Kidney glomerular epithelial cell (primary cell): ENCODE measurements at places on chromosomes 3 and 15.
A peak's percentile ranks its signal among the peaks of the same experiment; 100 is the strongest.

DNA sequence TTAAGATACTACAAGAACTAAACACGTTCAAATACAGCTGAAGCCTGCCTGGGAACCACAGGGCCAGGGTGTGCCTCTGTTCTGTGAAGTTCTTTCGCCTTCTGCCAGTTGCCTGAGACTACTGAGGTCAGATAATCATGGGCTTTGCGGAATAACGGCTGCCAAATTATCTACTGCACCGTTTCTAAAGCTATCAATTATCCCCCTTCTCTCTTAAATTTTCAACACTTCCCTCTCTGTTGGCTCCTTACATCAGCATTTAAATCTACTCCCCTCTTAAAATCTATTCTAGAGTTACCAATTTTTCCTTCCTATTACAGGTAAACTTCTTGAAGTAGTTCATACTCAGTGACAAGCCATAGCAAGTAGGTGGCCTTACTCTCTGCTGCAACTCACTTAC, 6.2 kb upstream of the NEO1 start:
- DNase-seq: no peak

GRCh38 chr3:114953215-114953799, 193.8 kb downstream of the ZBTB20 start:
- DNase-seq: no peak

GRCh38 chr3:45688882-45689786, at the start of gene SACM1L:
SACM1L (plus strand) TSS chr3:45689396; CDS start chr3:45689466, 70 bp downstream.
- peak; percentile 99 for DNase-seq

DNA sequence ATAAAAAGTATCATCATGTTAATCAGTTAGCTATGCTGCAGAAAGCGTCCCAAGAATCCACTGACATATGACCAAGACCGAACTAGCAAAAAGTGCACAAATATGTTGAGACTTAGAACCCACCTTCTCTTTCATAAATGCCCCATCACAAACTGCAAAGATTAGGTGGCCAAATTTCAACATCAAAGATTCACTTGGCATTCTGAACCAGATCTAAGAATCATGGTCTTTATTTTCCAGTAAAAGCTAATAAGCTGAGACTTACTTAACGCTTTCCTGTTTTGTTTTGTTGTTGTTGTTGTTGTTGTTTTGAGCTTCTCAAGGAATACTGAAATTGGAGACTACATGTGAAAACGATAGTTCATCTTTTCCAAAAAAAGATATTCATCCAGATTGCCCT, 62.4 kb downstream of the ZBTB20 start:
- no peak for DNase-seq

DNA sequence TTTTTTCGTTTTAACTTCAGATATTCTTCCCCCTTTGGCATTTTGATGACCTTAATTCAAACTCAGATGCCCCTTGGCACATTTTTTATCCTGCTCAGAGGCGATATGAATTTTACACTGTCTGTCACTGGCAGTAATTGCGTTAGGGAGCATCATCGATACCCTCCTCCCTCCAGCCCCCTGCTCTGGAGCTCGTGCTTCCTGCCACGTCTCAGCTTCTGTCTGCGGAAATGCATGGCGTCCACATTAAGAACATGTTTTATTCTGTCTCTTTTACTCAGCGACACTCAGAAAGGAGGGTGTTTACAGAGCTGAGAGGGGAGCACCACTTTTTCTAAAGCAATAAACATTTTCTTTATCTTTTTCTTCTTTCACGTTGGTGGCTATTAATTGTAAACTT, 254.2 kb downstream of the EBLN2 start:
- DNase-seq: no peak

DNA sequence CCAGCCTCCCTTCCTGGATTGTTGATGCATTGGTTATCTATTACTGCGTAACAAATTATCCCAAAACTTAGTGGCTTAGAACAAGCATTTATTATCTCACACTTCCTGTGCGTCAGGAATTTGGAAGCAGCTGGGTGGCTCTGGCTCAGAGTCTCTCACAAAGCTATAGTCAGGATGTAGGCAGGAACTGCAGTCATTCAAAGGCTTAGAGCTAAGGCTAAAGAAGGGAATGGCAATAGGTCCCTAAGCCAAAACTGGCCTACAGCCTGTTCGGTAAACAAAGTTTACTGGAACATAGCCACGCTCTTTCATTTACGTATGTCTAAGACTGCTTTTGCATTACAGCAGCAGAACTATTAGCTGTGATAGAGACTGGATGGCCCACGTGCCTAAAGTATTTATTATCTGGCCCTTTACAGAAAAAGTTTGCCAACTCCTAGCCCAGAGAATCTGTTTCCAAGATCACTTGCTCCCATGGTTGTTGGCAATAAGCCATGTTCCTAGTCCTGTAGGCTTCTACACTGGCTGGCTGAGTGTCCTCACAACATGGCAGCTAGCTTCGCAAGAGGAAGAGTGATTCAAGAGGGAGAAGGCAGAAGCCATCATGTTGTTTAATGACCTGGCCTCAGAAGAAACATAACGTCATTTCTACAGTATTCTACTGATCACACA, 132.4 kb downstream of the SNRK start:
- peak; percentile 87 for DNase-seq

GRCh38 chr15:100483370-100483769, 45.4 kb downstream of the CERS3 start:
- no peak for DNase-seq

GRCh38 chr3:134337511-134338200, 36.6 kb downstream of the AMOTL2 start:
- no peak for DNase-seq

DNA sequence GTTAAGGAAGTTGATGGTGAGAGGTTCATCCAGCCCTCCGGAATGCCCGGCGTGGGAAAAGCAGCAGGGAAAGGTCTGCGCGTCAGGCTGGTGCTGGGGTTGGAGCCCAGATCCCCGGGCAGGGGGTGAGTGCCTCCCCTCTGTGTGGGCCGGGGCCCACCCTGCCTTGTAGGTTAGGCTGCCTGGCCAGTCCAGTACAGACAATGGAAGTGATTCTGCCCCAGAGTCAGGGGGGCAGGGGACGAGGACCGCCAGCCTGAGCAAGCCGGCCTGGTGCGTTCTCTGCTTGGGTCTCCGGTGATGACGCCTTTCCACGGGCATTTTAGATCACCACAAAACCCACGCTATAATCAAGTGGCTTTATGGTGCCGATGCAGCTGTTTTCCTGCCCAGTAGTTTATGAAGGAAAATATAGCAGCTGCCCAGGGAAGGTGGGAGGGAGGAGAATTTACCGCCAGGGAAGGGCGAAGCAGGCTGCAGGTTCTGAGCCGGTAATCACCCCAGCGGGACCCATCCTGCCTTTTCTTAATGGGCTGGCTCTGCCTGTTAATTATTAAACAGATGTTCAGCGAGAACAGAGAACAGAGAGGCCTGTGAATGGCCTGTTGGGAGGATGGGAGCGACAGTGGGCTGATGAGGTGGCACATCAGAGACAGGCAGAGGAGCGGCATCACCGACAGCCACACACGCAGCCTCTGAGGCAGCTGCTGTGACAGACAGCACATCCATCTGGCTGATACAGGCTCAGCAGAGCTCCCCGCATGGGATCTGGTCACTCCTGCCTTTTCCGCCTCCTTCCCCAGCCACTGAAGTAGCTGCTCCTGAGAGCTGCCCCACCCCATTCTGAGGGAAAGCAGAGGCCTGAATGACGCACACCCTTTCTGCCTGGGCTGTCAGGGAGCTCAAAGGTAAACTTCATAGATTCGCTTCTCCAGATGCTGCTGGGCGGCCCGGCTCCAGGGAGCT, 35.2 kb downstream of the BDH1 start:
- peak; percentile 93 for DNase-seq

GRCh38 chr3:15467227-15468181, 40.1 kb downstream of the EAF1 start:
- DNase-seq: no peak

GRCh38 chr15:77083381-77084160, 12.7 kb upstream of the TSPAN3 start:
- DNase-seq: peak; percentile 87

- DNase-seq: peak; percentile 13
Measured at GRCh38 chr3:4834403-4834866, 144.8 kb upstream of the BHLHE40 start.

- DNase-seq: no peak
Measured at GRCh38 chr3:136632625-136633081, 119.5 kb downstream of the STAG1 start.

DNA sequence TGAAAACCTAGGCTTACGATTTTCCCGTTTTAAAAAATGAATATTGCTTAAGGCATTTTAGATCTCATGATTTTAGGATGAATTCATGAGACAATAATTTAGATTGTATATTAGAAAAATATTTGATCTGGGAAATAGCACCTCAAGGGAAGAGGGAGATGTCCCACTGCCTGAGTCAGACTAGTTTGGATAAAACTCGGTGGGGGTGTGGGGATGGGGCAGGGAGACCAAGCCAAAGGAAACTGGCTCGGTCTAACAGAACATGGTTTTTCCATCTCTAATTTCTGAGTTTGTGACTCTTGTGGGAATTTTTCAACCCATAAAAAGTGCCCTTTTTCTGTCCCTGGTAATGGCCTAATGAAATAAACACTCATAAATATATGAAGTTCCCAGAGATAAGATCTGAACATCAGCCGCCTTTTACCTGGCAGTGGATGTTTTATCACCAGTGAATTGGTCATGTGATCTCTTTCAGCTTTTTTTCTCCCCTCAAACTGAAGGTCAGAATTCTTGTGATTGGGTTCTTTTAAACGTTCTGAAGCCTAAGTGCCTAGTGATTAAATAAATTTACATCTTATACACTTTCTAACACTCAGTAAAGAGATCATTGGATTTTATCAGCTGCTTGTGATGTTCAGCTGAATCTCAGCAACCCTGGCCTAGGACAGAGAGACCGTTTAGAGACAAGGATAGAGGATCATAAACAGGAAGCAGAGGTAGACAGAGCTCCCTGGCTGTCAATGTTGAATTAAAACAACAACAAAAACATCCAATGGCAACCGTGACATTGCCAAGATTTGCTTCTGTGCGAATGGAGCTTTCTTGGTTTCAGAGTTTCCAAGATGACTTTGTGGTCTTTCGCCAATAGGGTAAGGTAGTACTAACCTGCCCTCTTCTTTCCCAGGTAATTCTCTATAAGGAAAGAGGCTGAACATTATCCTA, 1038.2 kb downstream of the MCTP2 start:
- DNase-seq: no peak

DNA sequence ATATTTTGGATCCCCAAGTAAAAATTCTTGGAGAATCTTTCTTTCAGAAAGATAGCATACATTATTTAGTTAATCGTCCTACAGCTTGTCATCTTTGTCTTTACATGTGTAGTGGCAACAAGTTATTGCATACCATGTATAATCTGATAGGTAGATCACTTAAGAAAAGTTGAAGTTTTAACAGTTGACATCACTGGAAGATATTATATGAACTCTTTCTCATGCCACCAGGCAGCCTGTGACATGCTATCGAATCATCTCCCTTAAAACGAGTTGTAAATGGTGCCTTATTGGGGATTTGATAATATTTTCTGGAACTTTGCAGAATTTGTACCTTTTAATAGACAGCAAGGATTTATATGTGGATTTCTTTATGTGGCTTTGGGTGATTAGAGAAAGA, 8.7 kb downstream of the U2SURP start:
- no peak for DNase-seq

GRCh38 chr15:52445954-52446353, 82.7 kb downstream of the MYO5A start:
- no peak for DNase-seq

DNA sequence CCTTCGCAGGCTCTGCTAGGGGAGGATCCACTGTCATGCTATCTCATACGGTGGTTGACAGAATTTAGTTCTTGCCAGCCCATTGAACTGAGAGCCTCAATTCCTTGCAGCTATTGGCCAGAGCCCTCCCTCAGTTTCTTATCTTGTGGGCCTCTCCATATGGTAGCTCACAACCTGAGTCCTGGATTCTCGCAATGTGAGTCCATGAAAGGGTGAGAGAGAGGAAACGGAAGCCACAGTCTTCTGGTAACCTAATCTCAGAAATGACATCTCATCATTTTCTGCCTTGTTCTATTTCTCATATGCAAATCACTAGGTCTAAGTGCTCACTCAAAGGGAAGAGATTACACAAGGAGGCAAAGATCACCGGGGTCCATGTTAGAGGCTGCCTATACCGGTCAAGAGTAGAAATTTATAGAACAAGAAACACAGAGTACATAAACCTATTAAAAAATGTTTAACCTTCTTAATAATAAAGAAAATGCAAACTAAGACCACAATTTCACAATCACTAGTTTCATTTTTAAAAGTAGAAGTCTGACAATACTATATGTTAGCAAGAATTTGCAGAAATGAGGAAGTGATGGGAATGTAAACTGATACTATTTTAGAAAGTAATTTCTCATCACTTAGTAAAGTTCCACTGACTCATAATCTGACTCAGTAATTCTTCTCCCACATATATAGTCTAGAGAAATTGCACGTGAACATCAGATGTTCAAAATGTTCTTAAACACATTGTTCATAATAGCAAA, 378.4 kb upstream of the AGTR1 start:
- no peak for DNase-seq

DNA sequence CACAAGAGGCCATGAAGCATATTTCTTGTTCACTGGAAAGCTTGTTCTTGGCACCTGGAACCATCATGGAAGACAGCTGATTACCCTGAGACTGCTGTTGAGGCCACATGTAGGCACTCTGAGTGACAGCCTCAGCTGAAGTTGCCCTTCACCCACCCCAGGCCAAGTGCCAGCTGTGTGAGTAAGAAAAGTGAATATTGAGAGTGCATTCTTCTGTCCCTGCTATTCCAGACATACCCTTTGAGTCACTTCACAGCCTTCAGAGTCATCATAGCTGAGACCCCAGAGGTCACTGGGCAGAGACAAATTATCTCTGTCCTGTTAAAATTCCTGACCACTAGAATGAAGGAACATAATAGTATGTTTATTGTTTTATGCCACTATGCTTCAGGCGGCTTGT, 79.6 kb downstream of the NFKBIZ start:
- DNase-seq: peak; percentile 70

GRCh38 chr3:168583977-168584376, 488.3 kb upstream of the GOLIM4 start:
- no peak for DNase-seq

- no peak for DNase-seq
Measured at GRCh38 chr15:74129586-74130154, 716 bp upstream of the ISLR2 start.

DNA sequence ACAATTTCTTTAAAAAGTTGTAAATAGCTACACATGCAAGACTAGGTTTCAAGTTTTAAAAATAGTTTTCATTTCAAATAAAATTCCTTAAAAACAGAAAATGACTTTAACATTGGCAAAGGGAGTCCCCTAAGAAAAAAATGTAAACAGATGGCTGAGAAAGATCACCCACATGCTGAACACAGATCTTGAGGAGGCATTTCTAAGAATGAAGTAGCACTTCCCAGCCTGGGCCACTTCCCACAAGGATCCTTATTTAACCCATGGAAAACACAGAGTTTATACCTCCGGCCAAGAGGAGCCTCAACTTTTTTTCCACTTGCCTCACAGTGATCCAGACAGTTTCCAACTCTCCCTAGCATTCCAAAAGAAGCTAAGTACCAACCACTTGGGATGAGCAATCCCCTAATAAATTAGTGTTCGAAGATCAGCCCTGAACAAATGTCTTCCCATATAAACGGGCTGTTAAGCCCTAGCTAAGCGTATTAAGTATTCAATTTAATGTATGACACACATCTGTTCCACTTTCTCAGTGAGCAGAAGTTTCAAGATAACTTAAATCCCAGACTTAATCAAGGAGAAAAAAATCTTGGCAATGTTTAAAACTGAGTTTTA, 61.4 kb downstream of the GADL1 start:
- no peak for DNase-seq

GRCh38 chr15:95170561-95171380, 939.4 kb downstream of the MCTP2 start:
- no peak for DNase-seq

GRCh38 chr15:35514759-35515158, 31.2 kb downstream of the DPH6 start:
- DNase-seq: no peak

GRCh38 chr3:103968751-103969150, 1398.0 kb upstream of the ALCAM start:
- DNase-seq: no peak
